ENCODE measurements at places on chromosomes 6 and 20. TPM values are rescaled to one million over a fixed set of nuclear protein-coding genes. Genes with fewer than 3 reads are reported as not detected.

The SLC24A3 gene
- polyA plus RNA-seq = 12.6 TPM

The PLA2G7 gene
- polyA plus RNA-seq = 2.7 TPM

The C6orf132 gene
- polyA plus RNA-seq = 0.46 TPM

The OSTM1 gene
- polyA plus RNA-seq = 17.9 TPM

The DYNLRB1 gene
- polyA plus RNA-seq = 111 TPM

The COX4I2 gene
- 6.9 TPM for polyA plus RNA-seq

The CUTA gene
- 124 TPM for polyA plus RNA-seq

The GATA5 gene
- 0.05 TPM for polyA plus RNA-seq

The PSORS1C1 gene
- polyA plus RNA-seq = 1.9 TPM

The POU5F1 gene
- polyA plus RNA-seq = 1.2 TPM

The LIN28B gene
- 0.11 TPM for polyA plus RNA-seq

The C20orf204 gene
- polyA plus RNA-seq = 0.53 TPM

The HSPA12B gene
- 19.2 TPM for polyA plus RNA-seq

Measured in muscle of back (tissue), 13 donors.